ENCODE measurements at places on chromosomes 12 and 14.

DNA sequence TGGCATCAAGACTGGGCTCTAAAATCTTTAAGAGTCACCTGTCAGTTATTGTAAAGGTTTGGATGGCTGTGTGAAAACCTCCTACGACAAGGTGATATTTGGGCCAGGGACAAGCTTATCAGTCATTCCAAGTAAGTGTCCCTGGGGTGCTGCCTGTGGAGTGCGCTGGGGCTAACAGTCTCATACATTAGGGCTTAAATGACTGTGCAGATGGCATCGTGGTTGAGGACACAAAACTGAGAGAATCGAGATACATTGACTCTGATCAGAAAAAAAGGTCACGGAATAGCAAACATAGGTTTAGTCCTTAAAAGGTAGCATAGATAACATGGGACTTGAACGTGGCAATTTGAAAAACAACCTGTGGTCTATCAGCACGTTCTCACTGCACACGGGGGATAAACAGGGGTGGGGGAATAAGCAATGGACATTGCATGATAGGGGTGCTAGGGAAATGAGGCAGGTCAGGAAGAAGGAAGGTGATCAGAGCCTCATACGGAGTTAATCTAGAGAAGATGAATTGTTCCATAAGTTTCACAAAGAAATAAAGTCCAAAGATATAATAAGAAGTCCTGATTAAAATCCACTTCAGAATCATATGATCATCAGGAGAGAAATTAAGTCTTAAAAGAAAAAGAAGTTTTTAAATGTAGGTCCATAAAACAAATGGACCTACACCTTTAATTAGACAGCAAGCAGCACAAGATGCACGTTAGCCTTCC, 100.3 kb downstream of the DAD1 start:
- DNase-seq: no peak

DNA sequence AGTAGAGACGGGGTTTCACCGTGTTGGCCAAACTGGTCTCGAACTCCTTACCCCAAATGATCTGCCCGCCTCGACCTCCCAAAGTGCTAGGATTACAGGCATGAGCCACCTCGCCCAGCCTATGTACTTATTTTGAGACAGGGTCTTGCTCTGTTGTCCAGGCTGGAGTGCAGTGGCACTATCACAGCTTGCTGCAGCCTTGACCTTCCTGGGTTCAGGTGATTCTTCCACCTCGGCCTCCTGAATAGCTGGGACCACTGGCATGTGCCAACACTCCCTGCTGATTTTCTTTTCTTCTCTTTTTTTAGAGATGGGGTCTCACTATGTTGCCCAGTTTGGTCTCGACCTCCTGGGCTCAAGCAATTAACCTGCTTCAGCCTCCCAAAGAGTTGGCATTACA, 14.0 kb upstream of the HNF1A start:
- DNase-seq: no peak

- DNase-seq: no peak
Observed at GRCh38 chr12:109169262-109169661, 52.9 kb downstream of the ACACB start.

- DNase-seq: no peak
Observed at GRCh38 chr12:112341046-112341825, 41.0 kb downstream of the HECTD4 start.

DNA sequence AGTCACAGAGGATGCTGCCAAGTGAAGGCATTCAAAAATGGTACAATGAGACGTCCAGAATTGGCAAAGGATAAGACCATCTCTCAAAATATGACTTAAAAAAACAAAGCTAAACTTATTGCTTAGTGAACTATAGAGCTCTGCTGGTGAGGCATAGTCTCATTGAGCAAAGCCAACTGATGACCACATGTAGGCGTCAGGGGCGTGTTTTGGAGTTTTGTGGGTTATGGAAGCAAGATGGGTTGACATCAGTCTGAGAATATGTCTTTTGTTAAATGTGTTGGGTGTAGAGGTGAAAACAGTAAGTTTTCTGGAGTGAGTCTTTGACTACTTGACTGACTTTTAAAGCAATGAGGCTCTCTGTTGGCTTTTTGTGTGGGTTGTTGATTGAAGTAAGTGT, 47.2 kb downstream of the ATL1 start:
- DNase-seq: no peak

DNA sequence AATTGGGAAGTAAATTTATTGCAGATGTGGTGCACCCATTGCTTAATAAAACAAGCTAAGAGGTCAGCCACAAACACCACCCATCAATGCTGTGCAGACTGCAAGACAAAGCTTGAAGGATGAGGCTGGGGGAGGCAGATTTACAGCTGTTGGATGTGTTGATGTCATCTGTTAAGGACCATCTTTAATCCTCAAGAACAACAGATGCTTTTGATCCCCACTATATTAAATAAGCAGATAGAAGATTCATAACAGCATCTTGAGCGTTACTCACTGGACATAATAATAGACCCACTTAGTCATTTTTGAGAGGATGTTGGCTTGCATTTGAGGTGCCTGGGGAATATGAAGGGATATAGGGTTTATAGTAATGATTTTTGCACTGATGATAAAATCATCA, 58.8 kb downstream of the GPR68 start:
- no peak for DNase-seq
